ENCODE measurements at places on chromosomes 1 and 21.

GRCh38 chr21:27058673-27059605 is 92.1 kb upstream of the ADAMTS5 start:
- no peak for DNase-seq

- peak; percentile 71 for DNase-seq
Measured at GRCh38 chr1:98045767-98046641, 125.2 kb upstream of the DPYD start.

GRCh38 chr1:228810395-228810758 is 75.1 kb downstream of the RHOU start:
- no peak for DNase-seq

DNA sequence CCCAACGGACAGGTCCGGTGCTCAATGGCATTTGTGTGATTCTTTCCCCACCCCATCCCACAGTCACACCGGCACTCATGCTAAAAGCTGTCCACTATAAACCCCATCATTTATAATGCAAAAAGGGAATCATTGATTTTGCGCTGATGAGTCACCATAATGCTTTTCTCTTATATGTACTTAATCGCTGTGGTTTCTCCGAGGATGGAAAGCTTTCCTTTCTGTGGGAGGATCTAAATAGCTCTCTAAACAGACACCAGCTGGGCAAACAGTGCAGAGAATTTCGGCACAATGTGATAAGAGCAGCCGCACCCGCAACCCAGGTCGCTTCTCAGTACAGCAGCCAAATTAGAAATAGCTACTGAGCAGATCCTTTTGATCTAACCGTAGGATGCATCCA is 85.6 kb downstream of the SETD4 start:
- no peak for DNase-seq

DNA sequence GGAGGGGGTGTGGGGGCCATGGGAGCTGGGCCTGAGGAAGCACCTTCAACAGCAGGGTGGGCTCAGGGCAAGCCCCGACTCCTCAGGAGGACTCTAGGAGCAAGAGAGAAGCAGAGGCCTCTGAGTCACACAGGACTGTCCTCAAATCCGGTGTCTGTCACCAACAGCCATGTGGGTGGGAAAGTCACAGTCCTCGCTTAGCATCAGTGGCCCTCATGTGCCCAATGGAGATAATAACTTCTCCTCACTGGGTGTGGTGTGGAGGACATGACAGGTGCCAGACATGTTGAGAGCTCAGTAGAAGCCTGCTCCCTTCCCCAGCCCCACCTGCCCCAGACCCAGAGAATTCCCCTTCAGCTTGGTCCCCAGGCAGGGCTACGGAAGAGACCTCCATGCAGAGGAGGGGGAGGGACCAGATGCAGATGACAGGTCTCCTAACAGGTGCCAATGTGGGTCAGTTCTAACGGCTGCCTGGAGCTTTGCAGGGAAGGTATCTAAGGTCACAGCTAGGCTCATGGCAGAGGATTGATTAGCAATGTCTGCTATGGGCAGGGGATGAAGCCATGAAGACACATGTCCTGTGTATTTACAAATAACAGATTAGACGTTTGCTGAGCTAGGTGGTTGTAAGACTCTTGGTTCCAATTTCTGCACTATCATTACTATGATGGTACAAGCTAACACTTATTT is 30.2 kb downstream of the TTC39A start:
- no peak for DNase-seq

- DNase-seq, result no peak
Measured at GRCh38 chr1:67688526-67689219, 3.7 kb downstream of the GADD45A start.

DNA sequence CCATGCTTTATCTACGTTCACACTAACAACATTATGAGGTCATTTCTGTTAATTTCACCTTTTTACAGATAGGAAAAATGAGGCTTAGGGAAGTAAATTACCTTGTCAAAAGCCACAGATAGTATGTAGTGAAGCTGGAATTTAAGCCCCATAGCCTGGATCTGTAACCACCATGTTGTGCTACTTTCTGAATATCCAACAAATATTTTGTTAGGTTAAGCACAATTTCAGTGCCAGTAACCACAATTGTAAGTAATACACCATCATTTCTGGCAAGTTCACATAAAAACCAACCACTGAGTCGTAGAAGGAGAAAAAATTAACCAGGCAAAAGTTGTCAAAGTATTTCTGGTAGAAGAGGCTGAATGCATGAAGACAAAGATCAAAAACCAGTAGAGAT is 593.1 kb upstream of the CAMK1G start:
- no peak for DNase-seq

- no peak for DNase-seq
Measured at GRCh38 chr1:90370686-90371447, 346.2 kb downstream of the BARHL2 start.

DNA sequence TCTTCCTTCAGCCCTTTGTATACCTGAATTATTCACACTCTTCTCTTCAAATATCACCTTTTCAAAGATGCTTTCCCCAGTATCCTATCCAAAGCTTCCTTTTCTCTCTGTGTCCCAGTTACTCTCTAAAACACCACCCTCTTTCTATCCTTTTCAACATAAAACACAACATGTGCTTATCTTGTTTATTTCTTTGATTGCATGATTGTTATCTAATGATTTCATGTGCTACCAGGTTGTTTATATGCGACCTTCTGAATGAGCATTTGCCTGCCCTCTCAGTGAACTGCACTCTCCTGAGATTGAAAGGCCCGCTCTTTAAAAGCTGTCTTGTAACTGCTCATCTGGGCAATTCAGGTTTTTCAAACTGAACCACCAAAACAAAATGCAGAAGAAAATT is 97.7 kb upstream of the FGGY start:
- DNase-seq, result no peak

DNA sequence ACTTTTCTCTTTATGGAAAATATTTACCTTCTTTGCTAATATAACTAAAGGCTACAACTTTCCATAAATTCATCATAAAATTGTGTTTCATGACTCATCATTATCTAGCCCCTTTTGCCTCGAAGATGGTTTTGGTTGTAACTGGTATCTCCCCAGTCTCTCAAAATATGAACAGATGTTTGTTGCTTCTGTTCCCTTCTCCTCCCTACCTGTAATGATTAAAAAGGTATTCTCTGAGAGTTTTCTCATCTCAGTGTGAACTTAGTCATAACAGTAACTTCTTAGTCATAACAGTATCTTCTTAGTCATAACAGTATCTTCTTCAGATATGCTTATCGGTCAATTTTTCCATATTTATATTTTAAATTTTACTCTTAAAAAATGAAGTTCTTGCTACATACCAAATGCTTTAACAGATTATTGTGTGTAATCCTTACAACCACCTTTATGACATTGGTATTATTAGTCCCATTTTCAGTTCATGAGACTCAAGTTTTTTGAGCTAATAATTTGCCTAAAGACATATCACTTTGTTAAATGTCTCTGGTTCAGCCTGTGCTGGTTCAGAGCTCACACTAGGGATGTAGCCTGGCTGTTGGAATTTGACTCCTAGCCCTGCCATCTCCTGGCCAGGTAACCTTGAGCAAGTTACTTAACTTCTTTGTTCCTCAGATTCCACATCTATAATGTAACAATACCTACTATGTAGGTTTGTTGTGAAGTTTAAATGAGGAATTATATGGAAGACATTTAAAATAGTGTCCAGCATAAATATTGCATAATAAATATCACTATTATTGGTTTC is 32.6 kb downstream of the ATP1B1 start:
- no peak for DNase-seq

GRCh38 chr1:40389871-40390560 is 16.5 kb downstream of the SMAP2 start:
- DNase-seq, result no peak

DNA sequence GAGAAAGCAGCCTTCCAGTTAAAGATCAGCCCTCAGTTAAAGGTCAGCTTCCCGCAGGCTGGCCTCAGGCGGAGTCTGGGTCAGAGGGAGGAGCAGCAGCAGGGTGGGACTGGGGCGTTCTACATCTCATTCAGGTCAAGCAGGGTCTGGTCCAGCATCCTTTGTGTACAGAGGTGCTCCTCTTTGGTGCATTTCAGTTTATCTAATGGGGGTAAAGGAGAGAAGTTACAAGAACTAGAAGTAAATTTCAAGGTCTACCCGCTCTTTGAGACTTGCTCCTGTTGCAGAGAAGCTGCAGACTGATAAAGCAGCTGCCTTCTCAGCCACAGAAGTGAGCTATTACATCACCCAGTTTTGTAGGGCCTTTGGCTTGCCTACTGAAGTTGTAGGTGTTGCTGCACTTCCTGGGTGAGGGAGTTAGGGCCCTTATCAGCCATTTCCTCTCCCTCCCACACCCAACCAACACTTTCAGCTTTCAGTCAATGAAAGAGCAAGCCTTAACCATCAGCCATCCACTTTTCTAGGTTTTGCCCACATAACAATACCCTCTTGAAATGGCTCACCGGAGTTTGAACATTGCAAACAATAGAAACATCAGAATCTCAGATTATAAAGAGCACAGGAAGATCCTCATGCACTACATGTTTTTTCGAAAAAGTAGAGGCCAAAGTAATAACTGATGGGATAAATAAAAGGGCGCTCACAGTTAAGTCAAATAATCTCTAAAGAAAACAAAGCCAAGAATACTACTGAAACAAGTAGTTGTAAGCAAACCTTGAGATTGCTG is 2.8 kb upstream of the NUP210L start:
- no peak for DNase-seq

DNA sequence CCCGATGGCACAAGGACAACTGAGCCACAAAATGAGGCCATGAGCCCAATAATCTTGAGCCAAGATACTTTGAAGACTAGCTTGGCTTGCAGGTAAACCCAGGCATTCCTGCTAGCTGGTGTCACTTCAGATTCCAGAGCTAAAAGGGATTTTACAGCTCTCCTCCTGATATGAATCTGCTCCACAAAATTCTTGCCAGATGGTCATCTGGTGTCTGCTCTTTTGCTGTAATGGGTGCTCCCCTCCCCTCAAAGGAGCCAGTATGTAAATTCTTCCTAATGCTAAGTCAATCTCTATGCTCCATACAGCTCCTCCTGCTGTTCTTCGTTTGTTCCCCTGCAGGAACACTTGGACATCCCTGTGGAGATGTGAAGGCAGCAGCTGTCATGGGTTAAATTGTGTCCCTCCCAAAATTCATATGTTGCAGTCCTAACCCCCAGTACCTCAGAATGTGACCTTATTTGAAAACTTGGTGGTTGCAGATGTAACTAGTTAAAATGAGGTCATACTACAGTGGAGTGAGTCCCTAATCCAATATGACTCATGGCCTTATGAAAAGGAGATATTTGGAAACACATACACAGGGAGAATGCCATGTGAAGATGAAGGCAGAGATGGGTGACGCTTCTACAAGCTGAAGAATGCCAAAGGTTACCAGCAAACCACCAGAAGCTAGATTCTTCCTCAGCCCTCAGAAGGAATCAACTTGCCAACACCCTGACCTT is 180.6 kb upstream of the PALMD start:
- DNase-seq, result no peak

DNA sequence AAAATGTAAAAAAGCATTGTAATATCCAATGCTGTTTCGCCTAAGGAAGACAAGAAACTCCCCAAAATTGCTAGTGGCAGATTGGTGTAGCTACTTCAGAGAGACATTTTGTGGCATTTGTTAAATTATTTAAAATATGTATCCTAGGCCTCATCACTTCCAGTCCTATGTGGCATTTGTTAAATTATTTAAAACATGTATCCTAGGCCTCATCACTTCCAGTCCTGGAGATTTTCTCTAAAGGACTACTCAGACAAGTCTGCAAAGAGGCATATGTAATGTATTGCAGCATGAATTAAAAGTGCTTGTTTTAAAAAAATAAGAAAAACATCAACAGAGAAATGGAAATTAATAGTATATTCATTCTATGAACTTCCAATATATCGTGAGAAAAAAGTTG is 95.6 kb upstream of the KCTD3 start:
- no peak for DNase-seq

GRCh38 chr1:25009671-25010262 is 79.7 kb upstream of the RUNX3 start:
- no peak for DNase-seq

DNA sequence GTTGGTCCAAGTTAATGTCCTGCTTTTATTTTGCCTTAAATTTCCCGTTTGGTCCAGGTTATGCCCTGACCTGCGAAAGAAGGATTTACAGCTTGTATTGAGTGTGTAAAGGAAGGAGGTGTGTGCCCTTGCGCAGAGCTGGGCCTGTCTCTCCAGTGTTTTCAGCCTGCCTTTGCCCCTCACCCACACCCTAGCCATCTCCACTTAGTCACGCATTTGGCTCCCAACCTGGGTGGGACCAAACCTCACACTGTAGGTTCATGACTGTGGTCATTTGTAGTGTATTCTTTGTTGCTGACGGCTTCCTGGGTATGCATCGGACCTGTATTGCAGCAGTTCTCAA is 572 bp upstream of the SRSF10 start:
- DNase-seq, result peak; percentile 10

GRCh38 chr1:226373376-226373775 is 34.5 kb downstream of the PARP1 start:
- no peak for DNase-seq

GRCh38 chr1:5837976-5838653 is 154.1 kb downstream of the NPHP4 start:
- no peak for DNase-seq

DNA sequence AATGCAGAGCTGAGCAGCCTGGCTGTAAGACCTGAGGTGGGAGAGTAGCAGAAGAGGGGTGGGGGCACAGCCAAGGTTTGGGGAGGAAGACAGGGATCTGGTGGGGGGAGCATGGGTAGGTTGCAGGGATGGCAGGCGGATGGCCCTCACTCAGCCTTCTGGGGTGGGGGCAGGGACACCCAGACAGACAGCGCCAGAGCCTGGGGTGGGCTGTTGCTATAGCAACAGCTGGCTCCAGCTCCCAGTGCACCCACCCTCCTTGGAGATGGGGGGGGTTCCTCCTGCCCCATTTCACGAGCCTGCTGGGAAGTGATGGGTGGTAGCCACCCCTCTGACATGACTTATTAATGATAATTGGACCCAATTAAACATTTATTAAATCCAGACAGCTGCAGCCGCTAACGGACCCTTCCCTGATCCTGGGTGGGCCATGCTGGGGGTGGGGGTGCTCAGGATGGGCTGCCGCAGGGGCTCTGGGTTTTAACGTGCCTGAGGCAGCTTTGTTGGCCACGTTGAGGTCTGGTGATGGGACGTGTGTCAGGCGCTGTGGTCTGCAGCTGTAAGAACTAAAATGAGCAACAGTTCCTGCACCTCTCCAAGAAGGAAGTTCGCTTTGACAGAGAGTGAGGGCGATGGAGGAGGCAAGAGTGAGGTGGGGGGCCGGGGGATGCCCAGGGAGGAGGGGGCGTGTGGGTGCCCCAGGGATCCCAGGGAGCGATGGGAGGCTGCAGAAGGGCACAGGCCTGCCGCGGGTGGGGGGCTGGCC is 19.4 kb downstream of the AGRN start:
- no peak for DNase-seq

DNA sequence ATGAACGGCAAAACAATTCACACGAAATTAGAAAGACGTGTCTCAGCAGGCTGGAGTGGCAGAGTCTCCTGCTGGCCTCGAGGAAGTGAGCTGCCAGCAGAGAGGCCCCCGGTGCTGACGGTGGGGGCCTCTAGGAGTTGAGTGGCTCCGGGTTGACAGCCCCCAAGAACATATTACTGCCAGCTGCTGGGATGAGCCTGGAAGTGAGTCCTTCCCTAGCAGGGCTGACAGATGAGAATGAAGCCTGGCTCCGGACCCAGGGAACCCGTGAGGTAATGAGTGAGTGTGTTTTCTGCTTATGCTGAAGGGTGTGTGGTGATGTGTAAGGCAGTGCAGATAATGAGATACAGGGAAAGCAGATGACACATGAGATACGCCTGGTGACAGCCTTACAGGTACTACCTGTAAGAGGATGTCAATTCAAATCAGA is 23.5 kb upstream of the LRRC47 start:
- no peak for DNase-seq

GRCh38 chr1:66925558-66925910 is 744 bp downstream of the MIER1 start:
- no peak for DNase-seq

Data from BE2C (cell line).